ENCODE measurements at places on chromosomes 4 and X.
A peak's percentile ranks its signal among the peaks of the same experiment; 100 is the strongest.

GRCh38 chrX:31112226-31112999 lies 40.6 kb upstream of the FTHL17 start:
- DNase-seq: no peak

- DNase-seq: no peak
Measured at GRCh38 chr4:87500092-87500462, 29.1 kb downstream of the SPARCL1 start.

DNA sequence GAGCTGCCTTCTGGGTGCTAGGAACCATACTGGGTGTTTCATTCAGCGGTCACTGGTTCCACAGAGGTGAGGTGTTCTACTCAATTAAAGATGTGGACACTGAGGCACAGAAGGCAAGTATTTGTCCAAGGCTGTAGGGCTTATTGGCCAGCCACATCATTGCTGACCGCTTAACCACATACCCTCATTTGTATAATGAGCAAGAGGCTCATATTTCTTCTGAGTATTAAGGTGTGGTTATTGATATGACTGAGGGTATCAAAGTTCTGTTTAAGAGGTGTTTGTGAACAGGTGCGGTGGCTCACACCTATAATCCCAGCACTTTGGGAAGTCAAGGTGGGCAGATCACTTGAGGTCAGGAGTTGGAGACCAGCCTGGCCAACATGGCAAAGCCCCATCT lies 14.3 kb downstream of the RNF4 start:
- no peak for DNase-seq

GRCh38 chr4:25058796-25059195 lies 28.1 kb upstream of the LGI2 start:
- DNase-seq: no peak

GRCh38 chr4:104772849-104773248 lies 278.2 kb upstream of the CXXC4 start:
- DNase-seq: no peak

DNA sequence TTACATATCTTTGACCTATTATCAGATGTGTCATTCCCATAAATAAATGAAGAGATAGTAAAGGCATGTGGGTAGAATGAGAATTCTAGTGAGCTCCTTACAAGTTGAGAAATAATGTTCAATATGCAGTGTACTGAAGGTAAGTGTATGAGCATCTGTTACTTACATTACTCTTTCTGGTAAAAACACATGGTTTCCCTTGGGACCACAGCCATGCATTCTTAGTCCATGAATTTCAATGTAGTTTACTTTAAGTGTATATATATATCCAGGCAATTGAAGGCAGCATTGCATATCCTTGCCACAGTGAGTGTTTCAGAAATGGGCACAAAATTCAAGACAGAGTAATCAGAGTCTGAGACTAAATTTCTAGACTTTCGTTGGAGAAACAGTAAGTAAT lies 277.2 kb downstream of the CXXC4 start:
- DNase-seq: no peak

DNA sequence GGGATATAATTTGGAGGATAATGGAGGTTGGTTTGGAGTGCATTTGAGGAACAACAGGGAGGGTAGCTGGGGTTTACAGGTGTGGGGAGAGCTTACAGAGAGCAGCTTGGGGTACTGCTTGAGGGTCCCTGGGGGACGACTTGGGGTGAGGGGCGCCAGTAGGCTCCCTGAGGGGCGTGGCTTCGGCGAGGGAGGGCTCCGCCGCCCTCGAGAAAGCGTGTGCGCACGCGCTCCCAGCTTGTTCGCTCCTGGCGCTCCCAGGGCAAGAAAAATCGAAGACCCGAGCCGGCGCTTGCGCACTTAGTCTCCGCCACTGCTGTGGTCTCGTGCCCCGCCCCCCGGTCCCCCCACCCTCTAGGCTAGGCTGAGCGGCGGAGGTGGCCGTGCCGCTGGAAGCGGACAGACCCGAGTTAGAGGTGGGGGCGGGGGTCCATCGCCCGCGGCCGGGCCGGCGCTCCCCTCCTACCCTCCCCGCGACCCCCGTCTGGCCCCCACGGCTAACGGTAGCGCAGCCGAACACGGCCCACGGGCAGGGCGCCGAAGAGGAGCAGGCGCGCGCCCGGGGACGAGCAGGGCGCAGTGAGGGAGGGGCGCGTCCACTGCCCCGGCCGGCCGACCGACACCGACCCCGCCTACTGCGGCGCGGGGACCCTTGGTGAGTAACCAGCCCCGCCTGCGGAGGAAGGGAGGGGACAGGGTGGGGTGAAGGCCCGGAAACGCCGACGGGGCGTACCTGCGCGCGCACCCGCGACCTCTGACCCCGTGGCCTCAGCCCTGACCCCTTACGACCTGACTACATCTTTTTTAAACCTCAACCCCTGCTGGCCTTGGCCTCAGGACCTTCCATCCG lies 5.4 kb upstream of the CCDC120 start:
- peak; percentile 87 for DNase-seq
